Stimulated activated CD4-positive, alpha-beta T cell treated with anti-CD3 and anti-CD28 coated beads, TNF-alpha, amount 100 ng/mL, for 24 hours (primary cell): ENCODE measurements at places on chromosomes 1 and 21.
A peak's percentile ranks its signal among the peaks of the same experiment; 100 is the strongest.

GRCh38 chr1:17184161-17184665, 20.7 kb upstream of the PADI1 start:
- DNase-seq, result no peak

DNA sequence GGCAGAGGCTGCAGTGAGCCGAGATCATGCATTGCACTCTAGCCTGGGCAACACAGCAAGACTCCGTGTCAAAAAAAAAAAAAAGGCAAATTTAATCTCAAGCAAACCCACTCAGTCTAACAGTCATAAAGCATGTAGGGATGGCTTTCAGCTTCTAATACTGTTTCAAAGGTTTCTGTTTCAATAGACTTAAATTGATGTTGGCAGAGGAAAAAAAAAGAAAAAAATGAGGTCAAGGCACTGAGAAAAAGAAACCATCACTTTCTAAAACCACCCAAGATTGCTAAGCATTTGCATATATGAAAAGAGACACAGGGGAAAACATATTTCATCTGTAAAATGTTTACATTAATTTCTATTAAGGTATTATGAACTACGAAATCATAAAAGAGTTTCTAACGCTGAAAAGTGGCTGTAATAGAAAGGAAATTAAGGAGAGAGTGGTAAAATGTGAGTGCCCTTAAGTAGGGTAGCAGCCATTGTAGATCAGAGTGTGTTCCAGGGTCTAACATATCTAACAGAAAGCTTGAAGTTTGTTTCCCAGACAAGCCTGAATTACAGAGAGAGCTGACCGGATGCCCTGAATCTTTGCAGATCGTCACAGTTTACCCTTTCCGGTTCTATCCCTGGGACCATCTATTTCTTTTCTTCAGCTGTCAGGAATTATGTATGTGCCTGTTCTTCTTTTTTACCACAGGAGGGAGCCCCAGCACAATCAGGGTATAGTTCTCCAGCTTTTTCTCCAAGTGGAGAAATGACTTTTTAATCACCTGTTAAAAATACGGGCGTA, 70.0 kb downstream of the PLD5 start:
- DNase-seq, result no peak

DNA sequence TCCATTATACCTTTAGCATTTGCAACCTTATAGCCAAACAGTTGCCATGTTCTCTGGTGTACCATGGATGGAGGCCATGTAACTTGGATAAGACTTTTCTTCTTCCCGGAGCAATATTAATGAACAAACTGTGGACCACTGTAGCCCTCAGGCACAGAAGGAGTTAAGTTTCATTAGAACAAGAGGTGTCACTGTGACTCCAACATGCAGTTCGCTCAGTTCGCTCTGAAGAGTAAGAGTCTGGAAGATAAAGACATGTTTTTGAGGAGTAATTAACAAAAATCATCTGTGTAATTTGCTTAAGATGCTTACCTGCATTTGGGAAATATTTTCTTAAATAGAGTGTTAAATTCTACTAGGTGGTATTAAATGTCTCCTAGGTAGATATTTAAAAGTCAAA, 4.1 kb downstream of the KIF26B start:
- DNase-seq, result no peak

DNA sequence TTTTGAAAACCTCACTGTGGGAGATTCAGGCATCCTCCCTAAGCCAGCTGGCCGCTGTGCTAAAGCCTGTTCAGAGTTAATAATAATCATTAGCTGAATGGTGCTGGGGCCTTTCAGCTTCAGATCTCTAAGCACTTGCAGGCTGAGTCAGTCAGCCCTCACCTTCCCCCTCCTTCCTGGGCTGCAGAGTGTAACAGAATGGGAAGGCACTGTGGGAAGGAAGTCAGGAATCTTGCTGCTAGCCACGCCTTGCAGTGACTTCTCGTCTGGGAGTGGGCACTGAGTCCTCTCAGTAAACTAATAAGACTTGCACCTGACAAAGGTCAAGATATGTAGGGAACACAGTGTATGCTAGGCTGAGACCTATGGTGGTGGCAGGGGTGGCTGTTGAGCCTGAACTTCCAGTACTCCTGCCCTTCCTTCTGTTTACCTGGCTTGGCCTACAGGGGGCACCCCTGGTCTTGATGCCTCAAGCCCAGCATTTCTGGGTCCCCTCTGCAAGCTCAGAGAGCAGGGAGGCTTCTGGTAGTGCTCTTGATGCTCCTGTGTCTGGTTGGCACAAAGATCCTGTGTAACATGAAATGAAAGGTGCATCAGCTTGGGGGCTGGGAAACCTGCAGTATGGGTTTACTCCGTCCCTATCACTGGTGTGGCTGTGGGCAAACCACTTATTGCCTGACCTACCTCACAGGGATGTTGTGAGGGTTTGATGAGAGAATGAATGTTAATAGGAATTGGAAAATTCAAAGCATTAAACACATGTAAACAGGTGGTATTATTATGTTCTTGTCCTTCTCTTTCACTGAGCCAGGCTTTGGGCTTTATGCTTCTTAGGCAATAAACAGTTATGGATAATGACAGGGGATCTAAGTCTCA, 6.0 kb downstream of the CYB561D1 start:
- DNase-seq, result peak; percentile 65

DNA sequence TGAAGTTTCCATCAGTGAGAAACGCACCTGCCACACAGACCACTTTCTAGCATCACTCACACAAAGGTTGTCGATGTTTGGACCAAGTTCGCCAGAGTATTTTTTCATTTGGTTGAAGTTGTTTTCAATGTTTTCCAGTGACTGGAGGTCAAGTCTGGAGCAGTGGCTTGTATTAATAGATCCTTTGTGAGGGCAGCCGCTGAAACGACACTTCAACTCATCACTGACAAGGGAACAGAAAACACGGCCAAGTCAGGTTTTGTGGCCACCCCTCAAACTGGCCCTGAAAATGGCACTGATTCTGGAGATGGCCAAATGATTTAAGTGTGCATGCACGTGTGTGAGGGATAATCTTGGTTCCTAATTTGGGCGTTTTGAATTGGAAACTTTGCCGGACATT, 675.6 kb downstream of the SMYD3 start:
- no peak for DNase-seq

- DNase-seq, result peak; percentile 63
These were observed 2.2 kb upstream of the RUNX3 start for GRCh38 chr1:24932284-24932683.

GRCh38 chr1:37995751-37996345, 6.0 kb upstream of the SF3A3 start:
- DNase-seq, result no peak

DNA sequence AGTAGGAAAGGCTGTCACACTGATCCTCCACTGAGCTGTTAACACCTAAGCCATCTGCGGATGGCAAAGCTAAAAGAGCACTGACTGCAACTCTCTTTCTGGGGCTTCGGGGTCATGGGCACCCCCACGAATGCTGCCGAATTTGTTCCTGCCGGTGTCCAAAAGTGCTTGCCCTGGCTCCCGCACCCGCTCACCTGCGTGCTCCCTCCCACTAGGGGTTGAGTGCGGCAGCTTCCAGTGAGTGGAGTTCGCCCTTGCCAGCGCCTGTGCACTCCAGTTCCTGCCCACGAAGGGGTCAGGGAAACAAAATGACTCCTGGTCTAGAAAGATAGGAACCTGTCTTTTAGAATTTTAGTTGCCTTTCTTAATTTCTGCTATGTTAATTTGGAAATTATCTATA, 78.7 kb downstream of the IFI44 start:
- no peak for DNase-seq

DNA sequence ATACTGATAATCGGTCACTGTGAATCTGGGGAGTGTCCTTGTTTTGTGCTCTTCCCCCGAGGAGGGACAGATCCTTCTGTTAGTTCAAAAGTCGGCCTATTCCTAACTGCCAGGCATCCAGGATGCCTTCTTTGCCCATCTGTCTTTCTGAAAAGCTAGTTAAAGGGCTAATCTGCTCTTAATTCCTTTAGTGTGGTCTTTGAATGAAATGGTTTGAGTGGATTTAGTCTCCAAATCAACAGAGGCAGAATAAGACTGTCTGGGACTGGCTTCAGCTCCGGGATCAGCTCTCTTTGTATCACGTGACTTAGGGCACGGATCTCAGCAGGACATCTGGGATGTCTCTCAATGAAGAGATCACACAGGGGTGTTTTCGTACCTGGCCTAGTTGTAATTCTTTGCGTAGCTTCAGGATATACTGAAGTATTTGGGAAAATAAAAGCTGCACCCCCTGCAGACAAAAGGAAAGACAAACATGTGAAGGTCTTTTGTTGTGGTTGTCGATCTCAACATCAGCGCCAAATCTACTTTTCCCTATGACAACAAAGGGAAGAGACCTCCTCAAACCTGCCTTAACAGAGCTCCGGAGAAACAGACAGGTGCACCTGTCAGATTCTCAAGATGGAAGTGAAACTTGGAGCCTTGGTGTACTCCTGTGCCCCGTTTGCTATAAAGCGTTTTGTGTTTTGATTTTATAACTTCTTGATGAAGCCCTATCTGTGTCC, 97.9 kb downstream of the ERG start:
- no peak for DNase-seq

DNA sequence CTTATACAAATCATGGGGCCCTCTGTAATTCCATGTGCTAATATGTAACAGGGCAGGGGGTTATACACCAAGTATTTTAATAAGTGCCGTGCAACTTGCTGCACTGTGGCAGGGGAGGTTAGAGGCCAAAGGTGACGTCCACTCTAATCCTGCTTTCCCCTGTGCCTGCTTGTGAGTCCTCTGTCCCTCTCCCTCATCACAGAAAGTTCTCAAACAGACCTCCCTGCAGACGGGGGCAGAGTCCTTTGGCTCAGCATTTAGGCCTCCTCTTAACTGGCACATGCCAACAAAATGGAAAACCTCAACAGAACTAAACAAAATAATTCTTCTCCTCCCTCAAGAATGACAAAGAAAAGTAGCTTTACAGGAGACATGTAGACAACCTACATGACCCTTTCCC, 2.9 kb downstream of the RXRG start:
- no peak for DNase-seq

GRCh38 chr1:52917156-52917555, 4.4 kb downstream of the ECHDC2 start:
- no peak for DNase-seq

DNA sequence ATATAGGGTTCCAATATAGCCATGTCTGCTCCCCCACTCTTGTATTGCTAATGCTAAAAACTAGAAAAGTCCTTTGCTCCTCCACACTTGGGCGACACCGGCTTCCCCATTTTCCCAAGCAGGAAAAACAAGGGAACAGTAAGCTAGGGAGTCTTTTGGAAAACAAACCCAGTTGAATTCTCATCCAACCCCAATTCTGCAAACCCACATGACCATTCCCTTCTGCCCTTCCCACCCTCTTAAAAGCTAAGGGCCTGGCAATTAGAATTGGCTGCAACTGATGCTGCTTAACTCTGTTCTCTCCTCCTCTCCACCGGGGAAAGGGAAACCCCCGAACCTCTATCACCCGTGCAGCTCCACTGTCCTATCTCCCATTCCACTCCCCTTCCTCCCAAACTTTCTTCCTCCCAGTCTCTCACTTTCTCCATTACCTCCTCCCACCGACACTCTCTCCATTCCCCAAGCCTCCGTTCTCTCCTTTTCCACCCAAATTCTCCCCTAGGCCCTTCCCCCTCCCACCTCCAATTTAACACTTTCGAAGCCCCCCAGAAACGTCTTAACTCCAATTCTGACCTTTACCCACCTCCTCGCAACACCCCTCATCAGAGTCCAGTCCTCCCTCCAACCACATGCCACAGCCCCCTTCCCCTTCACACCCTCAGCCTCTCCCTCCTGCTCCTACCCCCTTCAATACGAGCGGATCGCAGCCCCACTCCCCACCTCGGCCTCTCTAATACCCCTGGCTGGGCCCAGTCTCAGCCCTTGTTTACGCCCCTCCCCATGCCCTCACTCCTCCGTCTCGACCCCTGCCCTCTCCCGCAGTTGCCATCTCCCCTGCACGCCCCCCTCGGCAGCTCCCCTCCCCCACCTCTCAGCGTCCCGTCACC, 701 bp downstream of the DEDD start:
- DNase-seq, result no peak

DNA sequence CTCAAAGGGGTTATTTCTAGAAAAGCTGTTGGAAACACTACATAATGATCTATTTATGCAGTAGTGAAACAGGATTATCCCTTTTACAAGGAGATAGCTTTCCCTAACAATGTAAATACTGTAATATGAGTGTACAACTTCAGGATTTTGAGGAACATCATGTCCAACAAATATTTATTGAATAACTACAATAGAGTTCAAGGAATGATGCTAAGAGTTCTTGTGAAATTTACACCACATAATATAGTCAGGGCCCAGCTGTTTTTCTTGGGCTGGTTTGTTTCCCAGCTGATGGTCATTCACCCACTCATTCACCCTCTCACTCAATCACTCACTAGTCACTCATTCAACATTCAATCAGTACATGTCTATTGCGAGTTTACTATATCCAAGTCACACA, 12.3 kb upstream of the LYPLAL1 start:
- no peak for DNase-seq

GRCh38 chr1:233478611-233479010, 135.3 kb upstream of the KCNK1 start:
- no peak for DNase-seq

DNA sequence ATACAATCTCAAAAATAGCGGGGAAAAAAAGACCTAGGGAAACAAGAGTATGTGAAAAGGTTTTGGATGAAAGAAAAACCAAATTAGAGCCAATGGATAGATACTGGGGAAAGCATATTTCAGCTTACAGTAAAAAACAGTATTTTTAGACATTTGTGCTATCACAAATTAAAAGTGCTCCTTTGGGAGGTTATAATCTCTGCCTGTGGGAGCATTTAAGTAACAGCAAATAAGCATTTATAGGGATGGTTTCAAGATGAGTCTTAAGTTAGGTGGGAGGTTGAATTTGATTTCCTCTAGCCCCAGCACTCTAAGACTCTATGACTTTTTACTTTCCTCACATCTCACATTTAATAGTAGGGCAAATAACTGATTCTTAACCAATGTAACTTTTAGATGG, 79.6 kb upstream of the SLFNL1 start:
- DNase-seq, result no peak

DNA sequence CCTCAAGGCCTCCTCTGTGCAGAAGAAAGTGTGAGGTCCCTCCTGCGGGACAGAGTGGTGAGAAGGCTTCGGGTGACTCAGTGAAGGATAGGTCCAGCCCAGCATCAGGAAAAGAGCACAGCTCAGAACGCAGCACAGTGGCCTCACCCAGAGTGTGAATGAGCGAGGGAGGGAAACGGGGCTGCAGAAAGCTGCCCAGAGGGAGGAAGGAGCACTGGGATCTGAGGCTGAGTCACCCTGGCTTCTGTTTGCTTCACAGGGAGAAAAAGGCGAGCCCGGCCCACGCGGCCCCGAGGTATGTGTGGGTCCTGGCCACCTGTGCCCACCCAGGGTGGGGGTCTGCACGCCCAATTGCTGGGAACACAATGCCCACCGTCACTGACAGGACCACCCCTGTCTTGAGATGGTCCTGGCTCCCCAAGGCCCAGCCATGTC, 24.3 kb downstream of the COL6A2 start:
- DNase-seq, result no peak

GRCh38 chr1:2554621-2555387, 1.4 kb upstream of the TNFRSF14 start:
- DNase-seq, result peak; percentile 55

DNA sequence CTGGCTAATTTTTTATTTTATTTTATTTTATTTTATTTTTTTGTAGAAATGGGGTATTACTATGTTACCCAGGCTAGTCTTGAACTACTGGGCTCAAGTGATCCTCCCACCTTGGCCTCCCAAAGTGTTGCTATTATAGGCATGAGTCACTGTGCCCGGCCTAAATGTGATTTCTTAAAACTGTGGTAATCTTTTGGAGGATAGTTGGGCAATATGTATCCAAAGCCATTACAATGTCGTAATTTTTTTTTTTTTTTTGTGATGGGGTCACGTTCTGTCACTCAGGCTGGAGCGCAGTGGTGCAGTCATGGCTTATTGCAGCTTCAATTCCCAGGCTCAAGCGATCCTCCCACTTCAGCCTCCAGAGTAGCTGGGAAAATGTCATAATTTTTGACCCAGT, 14.2 kb downstream of the ETV3L start:
- no peak for DNase-seq
